ENCODE measurements at places on chromosomes 2 and 18.

DNA sequence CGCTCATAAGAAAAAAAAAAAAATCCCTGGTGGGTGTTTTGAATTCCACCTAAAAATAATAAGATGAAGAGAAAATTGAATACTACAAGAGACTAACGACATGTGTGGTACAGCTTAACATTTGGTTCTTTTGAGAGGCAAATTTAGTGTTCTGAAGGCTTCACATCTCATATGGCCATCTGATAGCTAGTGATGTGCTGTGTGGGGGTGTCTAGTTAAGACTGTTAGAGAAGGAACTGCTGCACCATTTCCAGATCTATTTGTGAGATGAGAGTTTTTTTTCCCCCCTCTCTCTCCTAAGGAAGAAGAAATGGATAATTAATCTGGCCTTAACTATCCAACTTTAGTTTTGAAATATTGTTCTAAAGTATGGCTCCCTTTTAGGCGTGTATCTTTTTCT, 321.6 kb downstream of the SLC4A3 start:
- DNase-seq, result no peak

DNA sequence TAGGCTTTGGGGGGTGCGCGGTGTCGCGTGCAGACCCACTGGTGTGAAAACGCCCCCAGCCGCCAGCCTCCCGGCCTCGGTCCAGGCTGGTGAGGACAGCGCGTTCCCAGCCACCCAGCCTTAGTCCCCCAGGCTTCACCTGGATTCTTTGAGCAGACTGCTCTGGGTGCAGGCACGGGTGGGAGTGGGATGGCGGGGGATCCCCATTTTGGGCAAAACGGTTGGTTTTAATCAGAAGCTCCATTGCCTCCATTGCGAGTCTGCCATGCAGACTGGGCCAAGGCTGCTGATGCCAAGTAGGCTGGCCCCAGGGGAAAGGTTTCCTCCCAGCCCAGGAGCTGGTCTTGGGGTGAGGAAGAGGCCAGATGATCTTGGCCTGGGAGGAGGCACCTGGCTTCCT, 445 bp downstream of the MLPH start:
- no peak for DNase-seq

- DNase-seq, result no peak
These were observed 4.2 kb downstream of the STAMBP start for GRCh38 chr2:73832930-73833329.

DNA sequence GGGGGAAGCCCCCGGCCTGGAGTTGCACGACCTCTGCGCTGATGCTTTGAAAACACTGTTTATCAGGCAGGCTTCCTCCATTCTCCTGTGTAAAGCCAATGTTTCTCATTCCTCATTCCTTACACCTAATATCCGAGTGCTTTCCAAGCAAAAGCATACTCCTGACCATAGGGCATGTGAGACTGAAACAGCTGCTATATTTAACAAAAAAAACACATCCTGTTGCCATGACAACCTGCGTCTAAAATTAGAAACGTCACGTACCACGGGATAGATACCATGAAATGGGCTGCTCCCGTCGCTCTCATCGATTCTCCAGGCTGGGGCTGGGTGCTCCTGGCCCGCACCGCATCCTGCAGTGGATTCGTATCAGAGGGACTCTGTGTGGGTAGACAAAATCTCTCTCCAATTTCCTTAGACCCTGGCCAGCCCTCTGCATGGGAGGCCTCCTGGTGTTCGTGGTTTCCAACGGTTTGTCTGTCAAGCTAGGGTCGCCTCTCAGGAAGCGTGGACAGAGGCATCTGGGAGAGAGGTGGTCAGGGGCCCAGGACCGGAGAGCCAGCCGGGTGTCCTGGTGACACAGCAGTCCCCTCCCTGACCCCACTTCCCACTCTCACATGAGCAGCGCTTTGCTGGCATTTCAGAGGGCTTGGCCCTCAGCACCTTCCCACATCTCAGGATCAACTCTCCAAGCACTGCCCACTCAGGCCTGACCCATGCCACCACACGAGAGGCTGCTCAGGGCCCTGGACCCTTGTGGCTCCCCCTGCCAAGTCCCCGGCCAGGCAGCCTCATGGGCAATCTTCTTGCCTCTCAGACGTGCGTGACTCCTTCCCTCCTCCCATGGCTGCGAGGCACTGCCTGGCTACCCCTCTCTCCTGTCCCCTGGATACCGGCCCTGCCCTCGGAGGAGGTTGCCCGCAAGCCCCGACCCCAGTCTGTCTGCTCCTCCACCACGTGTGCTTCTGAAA, 268.1 kb downstream of the NDUFA10 start:
- DNase-seq, result no peak

DNA sequence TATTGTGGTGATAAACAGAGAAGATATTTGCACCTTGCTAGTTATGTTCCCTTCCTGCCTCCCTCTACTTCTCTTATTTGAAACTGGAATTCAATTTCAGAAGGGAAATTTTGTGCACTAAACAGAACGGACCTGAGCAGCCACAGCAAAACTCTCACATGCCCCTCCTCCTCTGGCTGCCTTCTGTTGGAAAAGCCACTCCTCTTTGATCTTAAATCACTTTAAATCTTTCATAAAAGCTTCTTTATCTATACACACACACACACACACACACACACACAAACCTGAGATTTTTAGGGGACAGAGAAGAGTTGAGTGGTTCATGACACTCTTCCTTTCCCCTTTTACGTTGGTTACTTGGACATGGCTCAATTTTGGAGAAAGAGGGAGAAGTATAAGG, 5.6 kb downstream of the TBR1 start:
- no peak for DNase-seq

All from right renal pelvis (tissue), 4 donors.